NCI-H2171 (cell line): ENCODE measurements at places on chromosomes 11 and 22.

DNA sequence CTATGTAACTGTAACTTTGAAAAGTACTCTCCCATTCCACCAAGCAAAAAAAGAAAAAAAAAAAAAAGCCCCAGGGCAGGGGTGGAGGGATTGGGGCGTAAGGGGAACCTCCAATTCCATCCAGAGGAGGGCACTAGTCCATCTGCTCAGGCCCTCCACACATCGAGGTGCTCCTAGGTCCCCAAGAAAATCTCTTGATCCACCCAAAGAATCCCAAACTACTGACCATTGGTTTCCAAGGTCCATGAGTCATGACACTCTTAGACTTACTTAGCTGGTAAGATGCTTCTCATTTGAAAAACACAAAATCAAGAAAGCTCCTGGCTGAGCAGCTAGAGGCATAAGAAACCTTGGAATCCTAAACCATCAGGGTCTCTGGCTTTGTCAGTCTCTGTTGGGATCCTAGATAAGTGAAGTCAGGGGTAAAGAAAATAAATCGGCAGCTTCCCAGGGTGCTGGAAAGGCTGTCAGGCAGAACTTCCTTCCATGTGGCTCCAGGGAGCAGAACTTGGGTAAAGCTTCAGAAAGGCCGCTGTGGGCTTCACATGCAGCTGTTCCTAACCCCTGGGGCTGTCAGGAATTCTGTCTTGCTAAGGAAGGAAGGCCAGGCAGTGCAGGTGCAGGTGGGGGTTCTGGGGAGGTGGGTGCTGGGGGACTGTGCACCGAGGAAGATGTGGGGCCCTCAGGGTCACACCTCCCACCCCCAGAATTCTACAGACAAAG, 49.4 kb upstream of the ADA2 start:
- no peak for DNase-seq

GRCh38 chr11:75858613-75859012, 43.6 kb downstream of the UVRAG start:
- no peak for DNase-seq

- no peak for DNase-seq
These were observed 596.7 kb downstream of the JRKL start for GRCh38 chr11:96986516-96986915.

GRCh38 chr22:19621373-19622060, 92.8 kb upstream of the SEPTIN5 start:
- DNase-seq = no peak

- DNase-seq = no peak
These were observed 5.9 kb downstream of the PAK1 start for GRCh38 chr11:77467993-77468392.

DNA sequence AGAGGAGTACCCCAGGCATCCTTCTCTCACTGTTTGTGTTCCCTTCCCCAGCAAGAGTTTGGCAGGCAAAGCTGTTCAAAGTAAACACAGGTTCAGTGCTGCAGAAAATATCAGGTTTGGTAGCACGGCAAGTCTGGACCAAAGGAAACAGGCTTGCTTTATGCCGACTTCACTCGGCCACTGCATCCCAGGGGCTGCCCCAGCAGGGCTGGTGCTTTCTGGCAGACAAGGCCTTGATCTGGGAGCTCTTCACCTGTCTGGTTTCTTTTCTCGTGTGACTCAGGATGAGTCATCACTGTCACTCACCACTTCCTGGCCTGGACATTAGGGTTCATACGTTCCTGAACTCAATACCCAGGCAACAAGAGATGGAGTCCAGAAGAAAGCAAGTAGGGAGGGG, 52.6 kb upstream of the NAV2 start:
- no peak for DNase-seq

- no peak for DNase-seq
These were observed 23.6 kb downstream of the APOL3 start for GRCh38 chr22:36136988-36137387.
